NCI-H2081 treated with DMSO at 0.1 percent for 48 hours (cell line): ENCODE measurements at places on chromosomes 11 and 22.

- DNase-seq: no peak
Observed at GRCh38 chr11:64784813-64785581, 6.7 kb upstream of the SF1 start.

DNA sequence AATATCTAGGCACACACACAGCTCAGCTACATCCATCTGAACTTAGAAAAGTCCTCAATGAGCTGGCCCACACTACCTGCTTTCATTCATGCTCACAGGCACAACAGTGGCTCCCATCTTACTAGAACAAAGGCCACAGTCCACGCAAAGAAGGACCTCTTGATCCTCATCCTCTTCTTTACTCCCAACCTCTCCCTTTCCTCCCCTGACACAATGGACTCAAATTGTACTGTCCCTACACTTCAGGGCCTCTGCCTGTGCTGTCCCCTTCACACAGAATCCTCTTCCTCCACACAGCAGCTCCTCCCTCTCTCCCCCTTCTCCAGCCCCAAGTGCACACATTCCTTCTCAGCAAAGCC lies 12.7 kb downstream of the SMCO4 start:
- no peak for DNase-seq

GRCh38 chr11:8271106-8271886 lies 7.6 kb upstream of the LMO1 start:
- no peak for DNase-seq

GRCh38 chr11:66080055-66080817 lies 10.2 kb downstream of the PACS1 start:
- DNase-seq: no peak

DNA sequence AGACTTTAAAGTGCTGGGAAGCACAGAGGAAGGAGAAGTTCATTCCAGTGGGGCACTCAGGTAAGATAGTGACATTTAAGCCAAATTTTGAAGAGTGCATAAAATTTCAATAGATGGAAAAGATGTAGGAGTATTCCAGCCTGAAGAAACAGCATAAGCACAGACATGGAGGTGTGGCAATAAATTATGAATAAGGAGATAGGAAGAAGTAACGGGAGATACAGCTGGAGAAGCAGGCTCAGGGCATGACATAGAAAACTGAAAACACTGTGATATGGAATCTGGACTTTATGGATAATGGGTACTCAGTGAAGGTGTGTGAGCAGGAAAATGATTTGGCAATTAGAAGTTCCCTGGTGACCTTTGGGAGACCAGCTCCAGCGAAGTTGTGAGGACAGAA lies 33.3 kb downstream of the P4HA3 start:
- DNase-seq: no peak

GRCh38 chr22:37459206-37459605 lies 27.0 kb downstream of the MFNG start:
- no peak for DNase-seq

DNA sequence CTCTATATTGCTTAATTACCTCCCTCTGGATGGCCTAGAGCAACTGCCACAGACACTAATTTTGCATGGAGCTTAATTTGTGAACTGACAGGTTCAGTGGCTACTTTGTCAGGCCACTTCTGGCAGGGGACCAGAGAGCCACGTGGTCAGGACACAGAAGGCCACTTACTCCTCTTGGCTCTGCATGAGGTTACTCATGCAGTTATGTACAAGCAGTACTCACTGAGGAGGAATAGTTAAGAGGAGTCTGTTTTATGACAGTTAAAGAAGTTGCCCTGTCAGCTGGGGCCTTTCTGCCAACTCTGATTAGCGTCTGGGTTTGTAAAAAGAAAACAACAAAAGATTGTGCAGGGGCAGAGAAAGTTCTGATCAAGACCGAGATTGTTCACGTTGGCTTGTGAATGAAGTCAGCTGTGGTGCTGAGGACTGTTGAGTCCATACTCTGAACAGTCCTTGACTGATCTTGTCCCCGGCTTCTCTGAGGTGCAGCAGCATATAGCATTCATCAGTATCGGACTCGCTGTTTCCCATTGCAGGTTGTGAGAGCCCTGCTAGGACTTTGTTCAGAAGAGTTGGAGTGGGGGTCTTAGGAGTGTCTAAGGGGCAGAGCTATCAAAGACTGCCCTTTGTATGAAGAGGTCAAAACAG lies 41.4 kb downstream of the PPFIBP2 start:
- DNase-seq: no peak

DNA sequence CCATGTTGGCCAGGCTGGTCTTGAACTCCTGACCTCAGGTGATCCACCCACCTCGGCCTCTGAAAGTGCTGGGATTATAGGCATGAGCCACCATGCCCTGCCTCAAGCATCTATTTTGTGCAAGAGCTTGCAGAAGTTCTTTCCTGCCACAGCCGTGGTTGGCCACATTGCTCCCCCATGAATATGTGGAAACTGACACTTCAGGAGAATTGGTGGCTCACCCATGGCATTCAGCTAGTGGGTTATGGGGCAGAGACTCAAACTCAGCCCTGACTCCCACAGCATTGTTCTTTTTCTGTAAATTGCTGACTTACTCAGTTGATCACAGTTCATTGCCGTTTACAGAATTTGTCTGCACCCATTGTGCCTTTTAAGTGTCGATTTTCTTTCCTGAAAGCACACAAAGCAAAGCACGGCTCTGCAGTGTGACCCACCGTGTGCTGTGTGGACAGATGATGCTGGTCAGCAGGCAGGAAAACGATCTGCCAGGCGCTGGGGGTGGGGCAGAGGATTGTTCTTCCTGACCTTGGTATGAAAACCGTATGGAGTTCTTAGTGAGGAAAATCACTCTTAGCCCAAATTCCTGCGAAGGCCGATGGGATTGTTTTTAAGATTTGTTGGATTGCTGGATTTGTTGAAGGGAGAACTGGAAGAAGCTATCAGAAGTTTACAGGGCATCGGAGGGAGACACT lies 115.6 kb downstream of the PTPRJ start:
- no peak for DNase-seq
